ENCODE measurements at places on chromosomes 6 and 20.

- no peak for DNase-seq
Measured at GRCh38 chr6:112321941-112322424, 25.1 kb upstream of the RFPL4B start.

DNA sequence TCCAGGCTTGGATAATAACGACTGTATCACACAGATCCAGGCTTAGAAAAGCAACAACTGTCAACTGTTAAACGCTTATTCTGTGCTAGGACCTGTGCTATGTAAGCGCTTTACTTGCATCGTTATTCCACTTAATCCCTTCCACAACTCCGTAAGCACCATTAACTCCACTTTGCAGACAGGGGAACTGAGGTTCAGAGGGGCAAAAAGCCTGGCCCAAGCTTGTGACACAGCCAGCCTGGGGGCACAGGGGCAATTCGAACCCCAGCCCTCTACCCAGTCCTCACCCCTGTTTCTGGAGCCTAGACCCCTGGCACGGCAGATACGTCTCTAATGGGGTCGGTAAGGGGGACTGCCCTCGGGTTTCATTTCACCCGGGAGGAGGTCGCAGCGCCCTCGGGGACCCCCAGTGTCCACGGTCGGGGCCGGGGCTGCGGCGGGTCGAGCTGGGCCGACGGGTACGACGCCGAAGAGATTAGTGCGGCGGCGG lies 411 bp downstream of the DSN1 start:
- DNase-seq = no peak

GRCh38 chr20:37876863-37877262 lies 26.1 kb upstream of the VSTM2L start:
- no peak for DNase-seq

DNA sequence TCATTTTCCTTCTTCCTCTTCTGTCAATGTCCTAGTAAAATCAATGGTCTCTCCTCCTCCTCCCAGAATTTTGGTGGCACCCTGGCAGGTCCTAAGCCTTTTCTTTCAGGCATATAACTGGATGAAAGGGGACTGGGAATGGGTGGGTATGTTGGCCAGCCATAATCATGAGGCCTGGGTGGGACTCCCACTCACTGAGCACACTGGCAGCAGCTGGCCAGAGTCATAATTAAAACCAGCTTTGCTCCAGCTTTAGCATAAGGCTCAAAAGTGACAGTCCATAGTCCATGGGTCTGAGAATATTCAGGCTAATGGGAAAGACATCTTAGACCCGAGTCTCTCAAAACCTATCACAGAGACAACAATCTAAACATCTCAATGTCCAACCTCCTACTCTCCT lies 190.0 kb upstream of the BTBD3 start:
- DNase-seq = no peak

- no peak for DNase-seq
Measured at GRCh38 chr6:84466511-84466910, 239.1 kb upstream of the CEP162 start.

DNA sequence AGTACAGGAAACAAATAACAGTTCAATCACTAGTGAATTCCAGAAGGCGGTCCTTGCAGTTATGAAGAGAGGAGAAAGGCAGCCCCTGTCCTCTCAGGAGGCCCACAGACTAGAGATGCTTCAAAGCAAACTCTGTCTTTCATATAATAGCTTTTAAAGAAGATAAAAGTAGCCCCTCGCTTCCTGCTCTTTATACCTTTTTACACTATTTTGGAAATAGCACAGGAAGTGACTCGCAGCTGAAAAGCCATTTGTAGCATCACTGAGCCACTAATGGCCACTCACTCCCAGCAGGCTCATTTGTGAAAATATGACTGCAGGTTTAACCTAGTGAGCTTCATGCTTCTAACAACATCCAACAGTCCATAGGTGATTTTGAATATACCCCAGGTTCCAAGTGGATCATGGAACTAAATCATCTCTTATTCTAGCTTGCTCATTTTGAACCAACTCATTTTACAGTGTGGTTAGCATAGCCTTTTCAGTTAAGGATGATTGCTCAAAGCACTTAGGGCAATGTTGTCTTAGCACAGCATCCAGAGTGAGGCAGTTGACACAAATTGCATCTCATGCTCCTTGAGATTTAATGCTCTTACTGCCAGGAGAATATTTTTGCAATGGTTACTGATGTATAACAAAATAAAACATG lies 136.0 kb upstream of the NRSN1 start:
- DNase-seq = no peak

DNA sequence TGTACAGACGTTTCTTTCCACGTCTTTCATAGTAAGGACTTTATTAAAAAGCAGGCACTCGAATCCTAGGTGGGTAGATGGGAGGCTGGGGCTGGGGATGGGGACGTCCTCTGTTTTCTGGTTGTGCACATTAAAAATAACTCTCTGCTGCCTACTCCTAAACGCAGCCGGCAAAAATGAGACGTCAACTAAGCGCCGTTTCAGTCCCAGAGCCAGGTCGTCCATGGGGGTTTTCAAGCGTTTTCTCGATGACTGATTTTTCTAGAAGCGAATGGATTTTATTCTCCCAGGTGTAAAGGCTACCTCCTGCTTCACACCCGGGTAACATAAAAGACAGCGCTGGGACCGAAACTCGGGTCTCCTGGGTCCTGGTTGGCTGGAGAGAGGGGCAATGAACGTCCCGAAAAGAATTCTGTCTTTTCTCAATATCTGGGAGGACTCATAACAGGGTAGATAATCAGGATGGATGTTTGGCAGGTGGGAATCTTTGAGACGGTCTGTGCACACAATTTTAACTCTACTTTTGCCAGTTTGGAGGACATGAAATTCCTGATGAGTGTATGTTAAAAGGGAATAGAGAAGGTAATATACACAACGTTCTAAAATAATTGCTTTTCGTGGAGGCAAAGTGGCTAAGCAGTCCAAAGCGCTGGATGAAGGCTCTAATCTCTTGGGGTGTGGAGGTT lies 25.2 kb downstream of the GPX6 start:
- DNase-seq = no peak

DNA sequence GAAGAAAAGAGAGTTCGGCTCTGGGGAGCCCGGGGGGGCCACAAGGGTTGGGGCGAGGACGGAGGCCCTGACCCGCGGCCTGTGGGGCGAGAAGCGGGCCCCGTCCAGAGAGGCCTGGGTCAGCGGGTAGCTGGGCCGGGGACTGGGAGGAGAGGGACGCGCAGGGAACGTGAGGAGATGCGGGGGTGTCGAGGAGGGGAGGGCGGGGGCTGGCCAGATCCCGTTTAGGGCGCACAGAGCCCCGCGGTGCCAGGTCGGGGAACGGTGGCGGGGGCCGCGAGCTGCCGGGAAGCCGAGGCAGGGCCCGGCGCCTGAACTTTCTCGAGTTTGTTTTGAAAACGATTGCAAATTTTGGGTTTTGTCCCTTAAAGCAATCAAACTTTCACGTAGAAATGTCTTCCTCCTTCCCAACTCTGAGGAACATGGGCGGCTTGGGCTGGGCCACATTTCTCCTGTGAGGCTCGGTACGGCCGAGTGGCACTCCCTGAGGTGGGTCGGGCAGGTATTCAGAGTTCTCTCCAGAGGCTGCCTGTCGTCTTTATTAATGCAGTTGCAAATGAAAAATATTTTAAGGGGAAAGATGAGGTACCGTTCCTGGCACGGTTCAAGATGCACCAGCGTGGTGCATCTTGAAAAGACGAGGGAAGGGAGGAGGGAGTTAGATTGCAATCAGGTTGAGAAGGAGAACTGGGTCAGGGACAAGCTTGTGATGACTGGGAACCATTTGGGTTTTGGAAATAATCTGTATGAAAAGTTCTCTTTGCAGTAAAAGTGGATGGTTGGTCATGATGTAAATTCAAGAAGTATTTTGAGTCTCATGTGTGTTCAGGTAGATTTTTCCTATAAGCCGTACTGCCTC lies 972 bp downstream of the RNF8 start:
- DNase-seq = peak; percentile 12

- DNase-seq = no peak
Measured at GRCh38 chr6:156954816-156955215, 177.6 kb downstream of the ARID1B start.

- peak; percentile 88 for DNase-seq
Measured at GRCh38 chr6:111804627-111805235, 68.5 kb downstream of the FYN start.

DNA sequence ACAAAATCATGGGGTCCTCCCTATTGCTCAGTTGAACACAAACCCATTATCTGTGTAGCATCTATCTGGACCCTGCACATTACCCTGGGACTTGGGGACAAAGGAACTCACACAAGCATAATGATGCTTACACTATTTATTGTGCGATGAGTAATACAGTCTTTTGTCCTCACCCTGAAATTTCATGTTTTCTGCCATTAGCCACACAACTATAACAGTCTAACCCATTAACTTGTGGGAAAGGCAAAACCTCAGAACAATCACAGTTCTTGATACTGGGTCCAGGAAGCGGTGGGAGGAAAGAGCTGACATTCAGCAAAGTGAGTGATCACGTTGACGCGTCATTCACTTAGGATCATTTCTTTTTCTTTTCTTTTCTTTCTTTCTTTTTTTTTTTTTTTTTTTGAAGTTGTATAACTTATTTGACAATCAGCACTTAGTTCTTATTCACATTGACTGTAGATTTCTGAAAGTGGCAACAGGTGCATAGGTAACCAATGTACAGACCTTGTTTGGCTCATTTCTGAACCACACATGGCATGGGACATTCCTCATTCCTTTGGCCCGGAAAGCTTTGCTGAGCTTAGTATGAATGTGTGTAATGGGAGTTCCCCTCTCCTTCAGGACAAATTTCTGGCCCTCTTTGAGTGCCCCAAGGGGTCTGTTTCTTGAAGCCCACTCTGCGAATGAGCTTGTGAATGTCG lies 94.8 kb upstream of the CNKSR3 start:
- DNase-seq = peak; percentile 48
